ENCODE measurements at places on chromosomes 7 and 10. TPM values are rescaled to one million over a fixed set of nuclear protein-coding genes. Genes with fewer than 3 reads are reported as not detected.

Gene ZNF727
- not detected for total RNA-seq

GRCh38 chr7:4240042-4240441 lies 442.1 kb upstream of the FOXK1 start:
- no peak for DNase-seq

DNA sequence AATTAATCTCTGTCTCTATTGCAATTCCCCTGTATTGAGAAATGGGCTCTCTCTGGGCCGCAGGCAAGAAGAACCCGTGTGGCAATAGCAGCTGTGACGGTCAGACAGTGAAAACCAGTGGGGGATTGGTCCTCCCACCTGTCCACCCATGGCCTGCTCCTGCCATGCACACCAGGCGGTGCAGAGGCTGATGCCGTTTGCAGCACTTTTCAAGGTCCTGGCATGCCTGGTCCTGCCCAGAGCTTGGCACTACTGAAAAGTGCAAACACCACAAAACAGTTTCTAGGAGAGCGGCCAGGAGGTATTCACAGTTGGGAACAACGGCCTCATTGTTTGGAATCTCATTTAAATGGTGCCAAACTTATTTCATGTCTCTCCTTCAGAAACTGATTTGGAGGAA lies 41.5 kb downstream of the PSPH start:
- no peak for DNase-seq

DNA sequence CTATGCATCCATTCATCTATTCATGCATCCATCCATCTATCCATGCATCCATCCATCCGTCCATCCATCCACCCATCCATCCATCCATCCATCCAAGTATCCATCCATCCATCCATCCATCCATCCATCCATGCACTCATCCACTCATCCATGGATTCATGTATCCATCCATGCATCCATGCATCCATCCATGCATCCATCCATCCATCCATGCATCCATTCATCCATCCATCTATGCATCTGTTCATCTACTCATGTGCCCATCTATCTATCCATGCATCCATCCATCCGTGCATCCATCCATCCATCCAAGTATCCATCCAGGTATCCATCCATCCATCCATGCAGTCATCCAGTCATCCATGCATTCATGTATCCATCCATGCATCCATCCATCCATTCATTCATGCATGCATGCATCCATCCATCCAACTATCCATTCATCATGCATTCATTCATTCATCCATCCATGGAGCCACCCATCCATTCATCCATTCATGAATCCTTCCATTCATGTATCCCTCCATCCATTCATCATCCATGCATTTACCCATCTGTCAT lies 132.0 kb downstream of the DYNC2I1 start:
- DNase-seq = no peak

GRCh38 chr10:47287365-47287802 lies 12.6 kb upstream of the GDF10 start:
- DNase-seq = peak; percentile 76

Gene CYP3A4
- not detected for total RNA-seq

- peak; percentile 65 for DNase-seq
Measured at GRCh38 chr7:47878662-47879061, 69.6 kb downstream of the PKD1L1 start.

- no peak for DNase-seq
Measured at GRCh38 chr10:62818426-62819011, 2.4 kb upstream of the EGR2 start.

- DNase-seq = no peak
Measured at GRCh38 chr7:49660976-49661375, 112.5 kb upstream of the VWC2 start.

Gene FKBP14
- 34.6 TPM for total RNA-seq

Data from osteocyte (in vitro differentiated cells).